ENCODE measurements at places on chromosomes 12 and 14. TPM values are rescaled to one million over a fixed set of nuclear protein-coding genes. Genes with fewer than 3 reads are reported as not detected.

Gene RESF1
- 64.2 TPM for total RNA-seq

Gene LRRIQ1
- 5.9 TPM for total RNA-seq

Gene SYNDIG1L
- total RNA-seq: 0.98 TPM

Gene SYCP3
- 0.49 TPM for total RNA-seq

Gene RPL36AL
- total RNA-seq: 73.0 TPM

Gene TIGAR
- total RNA-seq: 2.5 TPM

Gene MYF5
- total RNA-seq: not detected

Gene TMEM229B
- total RNA-seq: 22.6 TPM

Gene PSME1
- total RNA-seq: 16.0 TPM

Gene TMEM253
- total RNA-seq: not detected

Gene SYT10
- 1.7 TPM for total RNA-seq

Gene SOAT2
- not detected for total RNA-seq

Gene TSHR
- 0.25 TPM for total RNA-seq

All from temporal lobe (tissue), 4 donors.